ENCODE measurements at places on chromosomes 2 and 18. TPM values are rescaled to one million over a fixed set of nuclear protein-coding genes. Genes with fewer than 3 reads are reported as not detected.

The RBM43 gene
- total RNA-seq = 5.1 TPM

The CCDC74B gene
- 15.4 TPM for total RNA-seq

The ABCG5 gene
- 0.10 TPM for total RNA-seq

The ALPI gene
- total RNA-seq = 6.5 TPM

The AQP12A gene
- total RNA-seq = 0.97 TPM

The PROM2 gene
- total RNA-seq = 31.5 TPM

GRCh38 chr2:97906307-97906706 lies 89.4 kb downstream of the TMEM131 start:
- DNase-seq = no peak

- no peak for DNase-seq
Observed at GRCh38 chr2:20167356-20167755, 57.6 kb downstream of the SDC1 start.

DNA sequence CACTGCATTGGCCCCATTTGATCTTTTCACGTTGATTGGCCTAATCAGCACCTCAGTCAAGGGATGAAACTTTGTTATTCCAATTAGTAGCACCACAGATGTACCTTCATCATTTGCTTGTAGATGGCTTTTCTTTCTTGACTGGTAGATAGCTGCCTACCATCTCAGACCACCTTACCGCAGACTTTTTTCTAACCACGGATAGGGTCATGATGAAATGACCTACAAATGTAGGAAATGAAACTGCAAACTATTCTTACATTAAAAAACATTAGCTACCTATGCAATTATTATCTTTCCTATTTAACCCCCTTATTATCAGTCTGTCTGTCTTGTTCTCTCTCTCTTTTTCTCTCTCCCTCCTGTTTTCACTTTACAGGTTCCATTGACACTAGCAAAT lies 22.4 kb upstream of the SLC25A52 start:
- no peak for DNase-seq

GRCh38 chr2:237472909-237473877 lies 13.9 kb upstream of the MLPH start:
- no peak for DNase-seq

DNA sequence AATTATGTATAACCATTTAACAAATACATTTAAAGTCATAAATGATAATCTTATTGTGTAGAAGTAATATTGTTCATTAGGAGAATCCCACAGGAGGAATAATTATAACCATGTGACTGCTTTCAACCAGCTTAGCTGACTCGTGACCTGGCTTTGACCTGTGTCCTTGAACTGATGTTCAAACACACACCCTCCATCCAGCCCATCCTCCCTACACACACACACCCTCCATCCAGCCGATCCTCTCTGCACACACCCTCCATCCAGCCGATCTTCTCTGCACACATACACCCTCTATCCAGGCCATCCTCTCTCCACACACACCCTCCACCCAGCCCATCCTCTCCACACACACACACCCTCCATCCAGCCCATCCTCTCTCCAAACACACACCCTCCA lies 83.5 kb downstream of the EIPR1 start:
- DNase-seq = no peak

DNA sequence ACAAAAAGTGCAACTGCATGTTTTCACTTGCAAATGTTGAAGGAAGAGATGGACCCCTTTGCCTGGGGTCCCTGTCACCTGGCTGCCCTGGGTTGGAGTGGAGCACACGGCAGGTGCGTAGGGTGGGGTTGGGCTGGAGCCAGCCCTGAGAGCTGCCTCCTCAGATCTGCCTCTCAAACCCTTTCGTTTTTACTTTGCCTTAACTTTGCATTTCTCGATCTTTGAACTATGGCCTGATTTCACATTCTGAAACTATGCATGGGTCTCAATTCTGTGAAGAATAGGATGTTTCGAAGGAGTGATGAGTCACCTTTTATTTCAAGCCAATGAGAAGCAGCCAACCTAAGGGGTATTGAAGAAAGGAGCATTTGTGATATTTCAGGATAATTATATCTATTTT lies 132.8 kb downstream of the ACOXL start:
- no peak for DNase-seq

- no peak for DNase-seq
Observed at GRCh38 chr2:37916512-37917082, 8.5 kb upstream of the RMDN2 start.

DNA sequence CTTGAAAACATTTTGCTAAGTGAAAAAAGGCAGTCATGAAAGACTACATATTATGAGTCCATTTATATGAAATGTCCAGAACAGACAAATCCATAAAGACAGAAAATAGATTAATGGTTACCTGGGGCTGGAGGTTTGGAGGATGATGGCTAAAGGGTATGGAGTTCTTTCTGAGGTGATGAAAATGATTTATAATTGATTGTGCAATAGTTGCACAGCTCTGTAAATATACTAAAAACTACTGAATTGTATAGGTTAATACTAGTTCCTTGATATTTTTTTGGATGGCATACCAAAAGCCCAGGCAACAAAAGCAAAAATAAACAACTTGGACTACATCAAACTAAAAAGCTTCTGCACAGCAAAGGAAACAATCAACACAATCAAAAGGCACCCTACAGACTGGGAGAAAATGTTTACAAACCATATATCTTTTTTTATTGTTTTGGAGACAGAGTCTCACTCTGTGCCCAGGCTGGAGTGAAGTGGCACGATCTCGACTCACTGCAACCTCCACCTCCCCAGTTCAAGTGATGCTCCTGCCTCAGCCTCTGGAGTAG lies 21.5 kb downstream of the SOS1 start:
- no peak for DNase-seq

DNA sequence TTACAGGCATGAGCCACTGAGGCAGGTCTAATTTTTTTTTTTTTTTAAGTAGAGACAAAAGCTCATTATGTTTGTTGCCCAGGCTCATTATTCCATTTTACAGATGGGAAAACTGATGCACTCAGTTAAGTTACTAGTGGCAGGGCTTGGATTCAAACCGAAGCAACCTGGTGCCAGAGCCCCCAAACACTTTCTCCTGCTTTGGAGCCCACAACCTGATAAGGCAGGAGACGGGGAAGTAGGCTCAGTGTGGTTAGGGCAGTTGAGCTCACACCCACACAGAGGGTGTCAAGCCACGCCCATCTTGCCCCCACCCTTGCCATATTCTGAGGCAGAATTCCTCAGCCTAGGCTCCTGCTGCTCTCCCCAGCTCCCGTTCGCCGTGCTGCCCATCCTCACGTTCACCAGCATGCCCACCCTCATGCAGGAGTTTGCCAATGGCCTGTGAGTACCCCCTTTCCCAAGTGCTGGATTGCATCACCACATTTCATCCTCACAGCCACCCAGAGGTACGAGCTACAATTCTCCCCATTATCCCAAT lies 5.8 kb upstream of the CTDSP1 start:
- no peak for DNase-seq

- no peak for DNase-seq
Observed at GRCh38 chr2:149595056-149595963, 7.7 kb upstream of the MMADHC start.

GRCh38 chr2:128313091-128313836 lies 5.4 kb downstream of the HS6ST1 start:
- peak; percentile 58 for DNase-seq

GRCh38 chr2:9200633-9201015 lies 6.0 kb upstream of the ASAP2 start:
- no peak for DNase-seq

- DNase-seq = no peak
Observed at GRCh38 chr2:204477358-204477950, 67.8 kb upstream of the PARD3B start.

- no peak for DNase-seq
Observed at GRCh38 chr2:188893972-188894371, 80.2 kb upstream of the COL3A1 start.
